ENCODE measurements at places on chromosomes 1 and 21. TPM values are rescaled to one million over a fixed set of nuclear protein-coding genes. Genes with fewer than 3 reads are reported as not detected.

DNA sequence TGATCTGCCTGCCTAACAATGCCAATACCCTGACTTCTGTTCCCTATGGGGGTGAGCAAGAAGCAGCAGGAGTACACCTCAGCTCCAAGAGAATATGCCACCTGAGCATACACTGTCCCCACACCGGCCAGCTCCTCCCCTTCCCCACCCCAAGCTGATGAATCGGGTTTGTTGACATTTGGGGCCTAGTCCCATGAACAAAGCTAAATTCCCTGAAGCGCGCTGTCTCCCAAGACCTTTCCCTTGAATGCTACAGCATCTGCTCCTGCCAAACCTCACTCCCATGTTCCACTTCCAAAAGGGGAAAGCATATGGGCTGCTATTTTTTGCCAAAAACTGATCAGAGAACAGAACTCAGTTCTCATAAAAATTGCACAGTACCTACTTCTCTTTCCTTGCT is 220.4 kb upstream of the CAMK1G start:
- peaks cover 8% of the 10 kb centered on the region for H3K36me3 ChIP-seq
- H3K4me1 ChIP-seq, result peaks cover 42% of the 10 kb centered on the region
- DNase-seq, result no peak

DNA sequence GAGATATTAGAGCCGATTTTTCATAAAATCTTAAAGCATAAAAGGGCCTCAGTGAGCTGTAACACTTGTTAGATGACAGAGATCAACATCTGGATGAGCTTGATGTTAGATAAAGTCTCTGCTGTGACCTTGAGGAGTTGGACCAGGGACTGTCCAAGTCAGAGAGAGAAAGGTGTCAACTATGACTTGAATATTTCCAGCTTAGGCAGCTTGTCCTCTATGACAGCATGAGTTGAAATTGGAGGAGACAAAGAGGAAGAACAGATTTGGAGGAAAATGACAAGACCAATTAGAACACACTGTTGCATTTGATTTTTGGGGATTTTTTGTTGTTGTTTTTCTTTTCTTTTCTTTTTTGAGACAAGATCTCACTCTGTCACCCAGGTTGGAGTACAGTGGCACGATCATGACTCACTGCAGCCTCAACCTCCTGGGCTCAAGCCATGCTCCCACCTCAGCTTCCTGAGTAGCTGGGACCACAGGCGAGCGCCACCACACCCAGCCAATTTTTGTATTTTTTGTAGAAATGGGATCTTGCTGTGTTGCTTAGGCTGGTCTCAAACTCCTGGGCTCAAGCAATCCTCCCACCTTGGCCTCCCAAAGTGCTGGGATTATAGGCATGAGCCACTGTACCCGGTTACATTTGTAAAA is 35.3 kb upstream of the CLIC4 start:
- H3K4me3 ChIP-seq, result no peak overlapping the region
- peaks cover 2% of the 10 kb centered on the region for H3K27me3 ChIP-seq
- peaks cover 10% of the 10 kb centered on the region for H3K4me1 ChIP-seq

CFAP74 gene
- 0.39 TPM for total RNA-seq

GUK1 gene
- 111 TPM for total RNA-seq
